ENCODE measurements at places on chromosomes 5 and 9. TPM values are rescaled to one million over a fixed set of nuclear protein-coding genes. Genes with fewer than 3 reads are reported as not detected.

DNA sequence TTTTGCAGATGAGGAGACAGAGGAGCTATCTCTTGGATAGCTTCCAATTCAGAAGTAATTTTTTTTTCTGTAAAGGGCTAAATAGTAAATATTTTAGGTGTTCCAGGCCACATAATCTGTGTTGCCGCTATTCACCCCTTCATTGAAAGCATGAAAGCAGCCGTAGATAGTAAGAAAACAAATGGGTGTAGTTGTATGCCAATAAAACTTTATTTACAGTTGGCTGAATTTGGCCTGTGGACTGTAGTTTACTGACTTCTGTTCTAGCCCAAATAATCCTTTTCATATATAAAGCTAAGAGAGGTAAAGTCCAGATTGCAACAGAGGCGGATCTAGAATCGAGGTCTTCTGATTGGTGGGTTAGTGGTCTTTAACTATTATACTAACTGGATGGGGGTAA lies 128.9 kb downstream of the SLF1 start:
- H3K27ac ChIP-seq: no peak overlapping the region
- no peaks in the 10 kb centered on the region for H3K4me1 ChIP-seq
- H3K36me3 ChIP-seq: no peaks in the 10 kb centered on the region

DNA sequence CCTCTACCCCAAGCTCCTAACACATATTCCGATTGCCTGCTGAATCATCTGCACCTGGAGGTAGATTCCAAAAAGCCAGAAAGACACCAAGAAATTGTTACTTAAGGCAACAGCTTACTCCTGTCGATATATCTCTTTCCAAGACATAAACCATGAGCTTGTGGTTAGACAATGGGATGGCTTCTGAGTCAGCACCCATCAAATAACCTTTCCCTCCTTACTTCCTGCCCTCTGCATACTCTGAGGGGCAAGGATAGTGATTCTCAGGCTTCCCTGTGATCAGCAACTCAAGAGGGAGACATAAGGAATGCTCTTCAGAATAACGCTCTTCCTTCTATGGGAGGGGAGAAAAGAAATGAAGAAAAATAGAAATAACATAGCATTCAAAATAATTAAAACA lies 70.9 kb downstream of the TMEM215 start:
- H3K27me3 ChIP-seq: no peaks in the 10 kb centered on the region
- H3K36me3 ChIP-seq: no peaks in the 10 kb centered on the region
- no peak for DNase-seq
- no peak overlapping the region for H3K4me3 ChIP-seq

The SHISAL2B gene
- total RNA-seq: not detected

The C1QTNF2 gene
- total RNA-seq: 0.41 TPM

- H3K27ac ChIP-seq: no peak overlapping the region
- DNase-seq: no peak
- H3K4me3 ChIP-seq: no peak overlapping the region
- H3K27me3 ChIP-seq: no peaks in the 10 kb centered on the region
- no peaks in the 10 kb centered on the region for H3K36me3 ChIP-seq
Observed at GRCh38 chr9:125881042-125881441, 133.9 kb downstream of the PBX3 start.

- H3K36me3 ChIP-seq: no peaks in the 10 kb centered on the region
- no peak for DNase-seq
- no peak overlapping the region for H3K27ac ChIP-seq
Observed at GRCh38 chr5:96133341-96134079, 171.9 kb upstream of the ELL2 start.

DNA sequence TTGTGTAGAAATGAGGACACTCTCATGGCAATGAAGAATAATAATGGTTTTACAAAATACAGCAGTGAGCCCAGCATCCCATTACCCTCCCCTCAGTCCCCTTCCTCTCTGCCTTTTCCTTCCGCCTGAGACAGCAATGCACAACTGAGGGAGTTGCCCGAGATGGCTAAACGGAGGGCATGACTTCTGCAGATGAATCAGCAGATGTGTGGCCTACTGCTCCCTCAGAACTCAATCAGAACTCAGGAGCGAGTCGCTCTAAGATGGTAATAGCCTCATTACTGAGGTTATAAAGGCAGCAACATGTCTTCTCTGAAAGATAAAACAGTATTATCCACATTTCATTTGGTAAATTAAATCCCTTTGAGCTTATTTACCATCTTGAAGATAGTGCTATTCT lies 326.6 kb downstream of the ENC1 start:
- no peak overlapping the region for H3K4me3 ChIP-seq
- DNase-seq: no peak
- no peak overlapping the region for H3K27ac ChIP-seq
- no peaks in the 10 kb centered on the region for H3K4me1 ChIP-seq

DNA sequence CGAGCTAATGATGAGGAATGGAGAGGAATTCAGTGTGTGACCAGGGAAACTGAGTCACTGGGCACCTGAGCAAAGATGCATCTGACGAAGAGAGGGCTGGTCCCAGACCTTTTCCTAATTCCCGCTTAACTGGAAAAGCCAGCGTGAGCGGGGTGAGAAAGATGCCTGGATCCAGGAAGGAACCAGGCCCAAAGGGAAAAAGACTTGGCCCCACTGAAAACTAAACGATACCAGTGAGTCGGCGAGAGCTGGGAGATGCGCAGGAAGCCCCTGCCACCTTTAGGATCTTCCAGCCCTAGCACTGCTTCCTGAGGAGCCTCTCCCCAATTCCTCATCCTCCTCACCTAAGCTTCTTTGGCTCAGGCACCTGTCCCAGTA lies 499 bp upstream of the FCHSD1 start:
- H3K27ac ChIP-seq: peak overlapping the region; percentile 77
- H3K36me3 ChIP-seq: no peaks in the 10 kb centered on the region
- DNase-seq: no peak
- peaks cover 15% of the 10 kb centered on the region for H3K4me1 ChIP-seq
- H3K4me3 ChIP-seq: peak overlapping the region; percentile 62

The LECT2 gene
- not detected for total RNA-seq

- no peak for DNase-seq
- no peaks in the 10 kb centered on the region for H3K27me3 ChIP-seq
- H3K4me1 ChIP-seq: peaks cover 20% of the 10 kb centered on the region
- H3K4me3 ChIP-seq: no peak overlapping the region
- H3K27ac ChIP-seq: peak overlapping the region; percentile 53
- no peaks in the 10 kb centered on the region for H3K36me3 ChIP-seq
Observed at GRCh38 chr5:149658299-149658698, 71.8 kb upstream of the PPARGC1B start.

The NOXA1 gene
- 50.5 TPM for total RNA-seq

- no peak for DNase-seq
- no peaks in the 10 kb centered on the region for H3K36me3 ChIP-seq
- no peak overlapping the region for H3K4me3 ChIP-seq
- peaks cover 15% of the 10 kb centered on the region for H3K4me1 ChIP-seq
- no peak overlapping the region for H3K27ac ChIP-seq
Observed at GRCh38 chr5:154199263-154199662, 8.7 kb downstream of the GALNT10 start.

DNA sequence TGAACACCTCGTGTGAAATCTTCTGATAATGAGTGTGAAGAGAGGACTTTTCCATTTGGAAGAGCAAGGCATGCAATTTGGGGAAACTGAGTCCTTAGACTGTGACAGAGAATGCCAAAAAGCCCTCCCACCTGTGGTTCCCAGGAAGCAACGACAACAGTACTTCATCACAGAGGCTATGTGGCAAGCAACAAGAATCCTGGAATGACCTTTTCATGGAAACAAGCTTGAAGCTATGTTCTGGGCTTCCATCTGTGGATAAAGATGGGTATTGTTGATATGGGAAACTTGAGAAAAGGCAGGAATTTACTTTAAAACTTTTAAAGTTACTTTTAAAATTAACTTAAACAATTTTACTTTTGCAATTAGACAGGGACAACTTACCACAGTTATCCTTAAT lies 131.2 kb upstream of the ANKH start:
- H3K27ac ChIP-seq: no peak overlapping the region
- DNase-seq: no peak
- H3K36me3 ChIP-seq: no peaks in the 10 kb centered on the region
- H3K4me1 ChIP-seq: peaks cover 18% of the 10 kb centered on the region
- no peaks in the 10 kb centered on the region for H3K27me3 ChIP-seq

DNA sequence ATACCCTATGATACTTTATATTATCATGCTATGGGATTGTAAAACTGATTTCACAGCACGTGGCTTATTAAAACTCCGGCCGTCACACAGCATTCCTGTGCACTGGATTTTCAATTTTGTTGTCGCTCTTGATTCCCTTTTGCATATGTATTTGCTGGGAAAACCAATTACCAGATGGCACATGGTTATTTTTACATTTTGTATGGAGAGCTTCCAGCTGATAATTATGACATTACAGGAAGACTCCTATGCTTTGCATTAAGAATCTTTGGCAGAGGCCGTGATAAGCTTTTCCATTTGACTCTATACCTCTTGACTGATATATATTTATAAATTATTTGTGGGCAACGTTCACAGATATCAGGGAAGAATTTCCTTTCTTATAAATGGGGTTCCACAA lies 381.2 kb upstream of the RORB start:
- H3K27me3 ChIP-seq: no peaks in the 10 kb centered on the region
- H3K27ac ChIP-seq: no peak overlapping the region
- H3K36me3 ChIP-seq: no peaks in the 10 kb centered on the region
- no peak overlapping the region for H3K4me3 ChIP-seq

- H3K4me3 ChIP-seq: no peak overlapping the region
- no peaks in the 10 kb centered on the region for H3K4me1 ChIP-seq
- no peak for DNase-seq
- no peaks in the 10 kb centered on the region for H3K27me3 ChIP-seq
- no peak overlapping the region for H3K27ac ChIP-seq
Observed at GRCh38 chr5:143207058-143207457, 196.4 kb downstream of the NR3C1 start.

DNA sequence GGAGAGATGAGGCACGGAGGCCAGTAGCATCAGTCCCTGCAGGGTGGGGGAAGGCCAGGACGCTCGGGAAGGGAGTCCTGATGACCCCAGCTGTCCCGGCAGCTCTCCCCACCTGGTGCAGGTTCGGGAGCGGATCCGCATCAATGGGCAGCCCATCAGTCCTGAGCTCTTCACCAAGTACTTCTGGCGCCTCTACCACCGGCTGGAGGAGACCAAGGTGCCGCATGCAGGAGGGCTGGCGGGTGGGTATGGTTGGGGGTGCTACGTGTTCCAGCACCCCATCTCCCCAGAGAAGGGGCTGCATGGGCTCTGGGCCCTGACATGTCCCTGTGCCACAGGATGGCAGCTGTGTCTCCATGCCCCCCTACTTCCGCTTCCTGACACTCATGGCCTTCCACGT lies 4.2 kb downstream of the FPGS start:
- H3K4me3 ChIP-seq: no peak overlapping the region
- H3K27me3 ChIP-seq: no peaks in the 10 kb centered on the region
- no peak for DNase-seq
- no peaks in the 10 kb centered on the region for H3K36me3 ChIP-seq
- peaks cover 31% of the 10 kb centered on the region for H3K4me1 ChIP-seq

- no peaks in the 10 kb centered on the region for H3K36me3 ChIP-seq
- H3K27me3 ChIP-seq: no peaks in the 10 kb centered on the region
- no peak for DNase-seq
- no peaks in the 10 kb centered on the region for H3K4me1 ChIP-seq
Observed at GRCh38 chr9:105457560-105458294, 9.9 kb downstream of the FSD1L start.

DNA sequence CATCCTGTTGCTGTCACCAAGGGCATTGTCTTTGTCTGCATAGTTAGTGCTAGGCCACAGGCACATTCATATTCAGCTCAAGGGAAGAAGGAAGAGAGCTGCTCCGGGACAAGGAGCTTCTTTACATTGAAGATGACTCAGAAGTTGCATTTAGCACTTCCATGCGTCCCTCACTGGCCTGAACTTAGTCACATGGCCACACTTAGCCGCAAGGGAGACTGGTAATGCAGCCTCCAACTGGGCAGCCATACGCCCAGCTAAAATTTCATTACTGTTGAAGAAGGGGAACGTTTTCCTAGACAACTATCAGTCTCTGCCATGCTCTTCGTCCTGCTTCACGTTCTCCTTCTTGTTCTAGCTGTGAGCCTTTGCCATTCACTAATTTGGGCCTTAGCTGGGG lies 20.0 kb downstream of the ACTL7B start:
- H3K4me3 ChIP-seq: no peak overlapping the region
- no peaks in the 10 kb centered on the region for H3K36me3 ChIP-seq
- no peak for DNase-seq
- H3K27ac ChIP-seq: no peak overlapping the region

The MELK gene
- total RNA-seq: 2.5 TPM

The HTR4 gene
- 17.6 TPM for total RNA-seq

The SLC34A3 gene
- not detected for total RNA-seq

DNA sequence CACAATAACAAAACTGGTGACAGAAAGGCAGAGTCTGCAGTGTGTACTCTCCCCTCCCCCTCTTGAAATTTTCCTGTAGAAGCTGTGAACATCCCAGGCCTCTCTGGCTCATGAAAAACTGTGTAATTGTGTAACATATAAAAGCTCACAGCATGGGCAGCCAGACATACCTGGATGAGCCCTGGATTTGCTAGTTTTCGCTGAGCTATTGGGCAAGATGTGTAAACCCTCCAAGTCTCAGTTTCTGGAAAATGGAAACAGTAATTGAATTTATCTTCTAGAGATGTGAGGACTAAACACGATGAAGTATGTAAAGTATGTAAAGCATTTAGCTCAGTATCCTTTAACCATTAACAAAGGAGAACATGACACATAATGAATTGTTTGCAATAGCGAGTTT lies 143.2 kb upstream of the ANKH start:
- no peak overlapping the region for H3K4me3 ChIP-seq
- H3K36me3 ChIP-seq: no peaks in the 10 kb centered on the region
- no peaks in the 10 kb centered on the region for H3K27me3 ChIP-seq

DNA sequence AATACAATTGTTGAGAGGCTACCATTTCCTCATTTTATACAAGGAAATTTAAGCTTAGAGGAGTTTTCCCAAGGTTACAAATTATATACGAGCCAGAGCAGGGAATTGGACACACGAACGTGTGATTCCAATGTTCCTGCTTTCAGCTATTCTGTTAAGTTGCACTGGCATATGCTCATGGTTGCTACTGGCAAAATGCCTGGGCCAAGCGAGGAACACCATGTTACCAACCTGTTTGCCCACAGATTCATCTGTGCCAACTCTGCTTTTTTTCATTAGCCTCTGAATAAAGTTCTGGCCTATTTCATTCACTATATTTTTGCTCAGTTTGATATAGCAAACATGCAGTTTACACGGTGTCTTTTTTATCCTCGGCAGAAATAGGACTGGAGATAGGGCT lies 5.1 kb upstream of the C5orf46 start:
- H3K27me3 ChIP-seq: no peaks in the 10 kb centered on the region
- no peak overlapping the region for H3K27ac ChIP-seq

DNA sequence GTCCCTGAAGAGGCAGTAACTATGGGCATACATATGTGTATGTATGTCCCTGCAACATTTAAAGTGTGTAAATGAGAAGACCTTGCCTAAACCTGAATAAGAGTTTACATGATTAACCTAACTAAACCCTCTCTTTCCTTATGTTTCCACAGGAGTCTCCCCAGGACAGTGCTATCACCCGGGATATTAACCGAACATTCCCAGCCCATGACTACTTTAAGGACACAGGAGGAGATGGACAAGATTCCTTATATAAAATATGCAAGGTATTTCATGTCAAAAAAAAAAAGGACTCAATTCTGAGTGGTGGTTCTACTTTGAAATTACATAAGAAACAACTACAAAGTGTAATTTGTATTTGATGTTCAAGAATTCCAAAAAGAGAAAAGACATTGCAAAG lies 31.7 kb downstream of the GPR21 start:
- no peak overlapping the region for H3K27ac ChIP-seq
- H3K4me1 ChIP-seq: peaks cover 5% of the 10 kb centered on the region
- peaks cover 24% of the 10 kb centered on the region for H3K36me3 ChIP-seq
- no peaks in the 10 kb centered on the region for H3K27me3 ChIP-seq
- no peak for DNase-seq
- H3K4me3 ChIP-seq: no peak overlapping the region
